ENCODE measurements at places on chromosomes 3 and 15.

- DNase-seq = no peak
These were observed 42.1 kb downstream of the CORO2B start for GRCh38 chr15:68620721-68621527.

DNA sequence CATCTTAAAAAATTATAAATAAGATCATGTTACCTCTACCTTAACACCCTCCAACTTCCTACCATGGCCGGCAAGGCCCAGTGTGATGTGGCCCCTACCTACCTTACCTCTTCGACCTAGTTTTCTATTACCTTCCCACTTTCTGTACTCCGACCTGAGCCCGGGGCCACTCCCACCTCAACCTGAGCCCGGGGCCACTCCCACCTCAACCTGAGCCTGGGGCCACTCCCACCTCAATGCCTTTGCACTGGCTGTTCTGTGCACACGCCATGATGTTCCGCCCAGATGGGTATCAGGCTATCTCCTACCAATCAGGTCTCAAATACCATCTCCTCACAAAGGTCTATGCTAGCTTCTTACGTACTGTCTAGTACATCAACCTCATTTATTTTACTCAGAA lies 66.8 kb upstream of the XXYLT1 start:
- no peak for DNase-seq

GRCh38 chr3:149374391-149374790 lies 3.1 kb downstream of the TM4SF1 start:
- DNase-seq = no peak

DNA sequence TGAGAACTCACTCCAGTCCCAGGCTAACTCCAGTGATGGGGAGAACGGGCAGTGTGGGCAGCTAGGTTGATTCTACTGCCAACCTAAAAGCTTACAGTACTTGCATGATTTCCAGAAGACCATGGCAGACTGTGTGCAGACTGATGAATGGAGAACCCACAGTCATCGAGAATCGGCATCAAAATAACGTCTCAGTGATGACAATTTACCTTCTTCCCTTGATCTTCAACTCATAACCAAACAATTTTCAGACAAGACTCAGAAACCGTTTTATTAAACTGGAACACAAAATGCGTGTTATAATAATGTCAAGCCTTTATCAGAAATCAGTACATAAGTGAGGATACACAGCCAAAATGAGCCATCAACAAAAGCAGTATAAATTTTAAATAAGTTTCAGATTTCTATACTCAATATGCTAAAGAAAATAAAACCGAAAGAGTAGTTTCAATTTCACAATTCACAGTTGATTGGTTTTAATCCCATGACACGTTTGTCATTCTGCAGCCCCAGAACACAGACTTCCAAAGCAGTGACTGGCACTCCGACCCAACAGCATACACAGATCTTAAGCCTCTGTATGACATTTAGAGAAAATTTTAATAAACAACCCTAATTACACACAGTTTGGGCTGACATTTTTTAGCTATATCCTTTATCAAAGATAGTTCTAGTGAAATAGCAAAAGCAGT lies 54.5 kb downstream of the ZMAT3 start:
- no peak for DNase-seq

DNA sequence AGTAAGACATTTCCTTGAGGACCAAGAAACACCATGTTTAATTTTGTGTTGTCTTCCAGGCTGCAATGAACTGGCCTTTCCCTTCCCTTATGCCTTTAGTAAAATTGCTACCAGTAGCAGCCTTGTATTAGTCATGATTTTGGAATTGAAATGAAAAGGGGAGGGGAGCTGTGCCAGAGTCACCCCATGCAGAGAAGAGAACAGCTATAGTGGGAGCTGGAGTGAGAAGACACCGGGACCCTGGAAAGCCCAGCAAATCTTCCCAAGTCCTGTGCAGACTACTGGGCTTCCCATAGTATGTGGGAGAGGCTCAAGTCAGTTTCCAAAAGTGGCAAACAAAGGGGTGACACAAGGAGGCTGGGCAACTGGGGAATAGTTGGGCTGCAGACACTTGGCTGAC lies 178.5 kb downstream of the NR1D2 start:
- no peak for DNase-seq

DNA sequence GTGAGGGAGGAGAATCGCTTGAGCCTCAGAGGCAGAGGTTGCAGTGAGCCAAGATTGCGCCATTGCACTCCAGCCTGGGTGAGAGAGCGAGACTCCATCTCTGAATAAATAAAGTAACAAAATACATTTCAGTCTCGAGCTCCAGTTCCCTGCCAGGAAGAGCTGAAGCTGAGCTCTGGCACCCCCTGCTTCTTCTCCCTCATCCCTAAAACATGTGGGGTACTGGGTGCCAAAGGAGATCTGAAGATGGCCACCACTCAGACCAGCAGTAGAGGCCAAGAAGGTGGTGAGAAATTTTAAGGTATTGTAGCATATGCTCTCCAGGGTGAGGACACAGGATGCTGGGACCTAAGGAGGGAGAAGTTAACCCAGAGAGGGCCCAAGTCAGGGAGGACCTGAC lies 75.0 kb upstream of the CGNL1 start:
- DNase-seq = no peak

GRCh38 chr3:178479446-178479845 lies 56.8 kb upstream of the KCNMB2 start:
- DNase-seq = no peak

DNA sequence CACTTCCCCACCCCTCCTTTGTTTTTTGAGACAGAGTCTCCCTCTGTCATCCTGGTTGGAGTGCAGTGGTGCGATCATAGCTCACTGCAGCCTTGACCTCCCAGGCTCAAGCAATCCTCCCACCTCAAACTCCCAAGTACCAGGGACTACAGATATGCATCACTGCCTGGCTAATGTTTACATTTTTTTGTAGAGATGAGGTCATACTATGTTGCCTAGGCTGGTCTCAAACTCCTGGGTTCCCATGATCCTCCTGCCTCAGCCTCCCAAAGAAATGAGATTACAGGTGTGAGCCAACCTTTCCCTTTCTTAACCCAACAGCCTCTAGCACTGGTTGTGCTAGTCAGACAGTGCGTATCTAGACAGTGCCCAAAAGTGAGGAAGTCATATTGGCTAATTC lies 6.4 kb upstream of the GATM start:
- no peak for DNase-seq

GRCh38 chr3:144921710-144922109 lies 950.1 kb downstream of the DIPK2A start:
- no peak for DNase-seq

- no peak for DNase-seq
These were observed 68.4 kb upstream of the MCTP2 start for GRCh38 chr15:94162939-94163338.

GRCh38 chr3:85740561-85740960 lies 781.8 kb downstream of the CADM2 start:
- DNase-seq = no peak

Measured in activated CD4-positive, alpha-beta memory T cell treated with anti-CD3 and anti-CD28 coated beads, Interleukin-2, amount 10 ng/mL, durations not matched to agents 7 days and 5 days (primary cell).